ENCODE measurements at places on chromosomes 11 and 22.

GRCh38 chr22:25762147-25762546 is 20.2 kb downstream of the MYO18B start:
- DNase-seq, result no peak

DNA sequence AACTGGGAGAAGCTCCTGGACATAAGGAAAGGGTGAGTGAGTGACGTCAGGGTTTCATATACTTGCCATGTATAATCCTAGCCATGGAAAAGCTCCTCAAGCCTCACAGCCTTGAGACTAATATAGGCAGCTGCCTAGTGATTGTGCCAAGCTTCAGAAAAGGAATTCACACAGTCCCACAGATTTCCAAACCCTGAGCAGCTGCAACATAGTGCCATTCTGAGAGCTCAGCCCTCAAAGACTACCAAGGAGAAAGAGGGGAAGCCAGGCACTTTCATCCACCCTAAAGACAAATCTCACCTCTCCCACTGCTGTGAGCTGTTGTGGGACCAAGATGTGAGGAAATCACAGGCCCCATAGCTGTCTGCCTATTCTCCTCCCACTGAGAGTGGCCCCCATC is 707.9 kb upstream of the ANO5 start:
- DNase-seq, result no peak

DNA sequence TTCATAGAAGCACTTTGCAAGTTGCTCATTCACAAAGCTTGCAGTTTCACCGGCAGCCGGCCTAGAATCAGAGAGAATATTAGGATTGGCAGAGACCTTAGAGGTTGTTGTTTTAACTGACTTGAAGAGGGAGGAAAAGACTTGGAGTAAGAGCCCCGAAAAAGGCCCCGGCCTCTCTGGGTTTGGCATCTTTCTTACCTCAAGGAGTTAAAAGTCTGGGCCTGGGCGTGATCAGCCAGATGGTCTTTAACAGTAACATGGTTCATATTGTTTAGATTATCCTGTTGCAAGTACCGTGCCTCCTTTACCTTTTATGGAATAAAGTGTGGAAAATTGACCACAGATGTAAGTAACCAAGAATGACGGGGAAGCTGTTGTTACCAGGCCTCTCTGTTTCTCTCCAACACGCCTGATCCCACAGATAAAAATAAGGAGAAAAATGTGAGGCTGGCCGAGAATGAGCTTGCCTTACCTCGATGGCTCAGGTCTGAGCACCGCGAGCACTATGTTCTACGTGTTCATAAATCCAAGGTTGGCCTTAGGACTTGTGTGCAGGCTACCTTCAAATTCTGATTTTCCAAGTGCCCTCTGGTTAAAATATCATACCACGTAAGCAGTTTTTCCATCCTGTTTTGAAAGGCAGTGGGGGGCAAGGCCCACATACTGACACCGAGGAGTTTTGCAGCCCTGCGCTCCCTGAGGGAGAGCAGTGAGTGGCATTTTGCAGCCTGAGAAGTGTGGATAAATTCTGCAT is 56.4 kb downstream of the PARVA start:
- no peak for DNase-seq

GRCh38 chr11:75337195-75337654 is 14.2 kb downstream of the ARRB1 start:
- DNase-seq, result no peak

DNA sequence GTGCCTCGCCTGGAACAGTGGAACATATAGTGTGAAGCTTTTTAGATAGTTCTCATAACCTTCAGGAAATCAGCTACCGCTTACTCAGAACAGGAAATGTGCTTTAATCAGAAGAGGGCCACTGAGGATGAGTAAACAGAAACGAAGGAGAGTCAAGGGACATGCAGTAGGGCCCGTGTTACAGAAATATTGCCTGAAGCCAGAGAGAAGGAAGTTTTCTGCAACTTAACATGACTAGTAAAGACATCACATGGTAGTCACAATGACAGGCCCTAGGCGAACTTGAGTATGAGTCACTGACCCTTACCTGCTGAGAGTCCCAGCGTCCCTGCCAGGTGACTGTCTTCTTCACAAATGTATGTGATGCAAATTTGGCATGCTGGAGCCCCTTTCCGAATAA is 39.4 kb downstream of the CARD18 start:
- DNase-seq, result no peak

- DNase-seq, result no peak
Observed at GRCh38 chr22:44584256-44584902, 86.3 kb upstream of the RTL6 start.

GRCh38 chr11:86696451-86696850 is 24.0 kb upstream of the ME3 start:
- no peak for DNase-seq

- no peak for DNase-seq
Observed at GRCh38 chr11:11461473-11461872, 108.4 kb upstream of the CSNK2A3 start.

GRCh38 chr11:69220561-69221051 is 64.9 kb downstream of the SMIM38 start:
- DNase-seq, result no peak

DNA sequence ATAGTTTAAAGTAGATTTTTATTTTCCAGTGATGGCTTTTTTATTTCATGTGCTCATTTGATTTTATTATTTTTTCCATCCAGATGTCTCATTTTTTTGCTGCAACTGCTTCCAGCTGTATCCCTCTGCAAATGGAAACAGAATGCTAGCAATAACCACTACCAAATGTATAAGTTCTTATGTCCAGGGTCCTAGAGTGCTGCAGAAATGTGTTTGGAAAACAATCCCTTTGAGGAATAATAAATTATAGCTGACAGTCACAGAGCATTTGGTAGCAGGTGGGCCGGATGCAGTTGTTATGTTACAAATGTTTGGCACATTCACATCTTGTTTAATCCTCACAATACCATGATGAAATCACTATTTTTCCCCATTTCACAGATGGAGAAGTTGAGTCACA is 300.7 kb upstream of the PDGFD start:
- no peak for DNase-seq

DNA sequence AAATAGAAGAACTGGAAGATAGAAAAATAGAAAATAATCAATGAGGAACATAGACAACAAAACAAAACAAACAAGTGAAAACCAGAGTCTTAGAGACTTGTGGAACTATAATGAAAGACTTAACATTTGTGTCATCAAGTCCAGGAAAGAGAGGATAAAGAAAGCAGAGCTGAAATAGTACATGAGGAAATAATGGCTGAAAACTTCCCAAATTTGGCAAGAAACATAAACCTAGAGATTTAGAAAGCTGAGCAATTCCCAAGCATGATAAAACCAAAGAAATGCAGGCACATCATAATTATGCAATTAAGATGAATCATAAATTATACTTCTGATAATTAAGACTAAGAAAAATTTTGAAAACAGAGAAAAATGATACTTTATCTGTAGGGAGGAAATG is 614.5 kb downstream of the ETS1 start:
- DNase-seq, result no peak

GRCh38 chr22:34105461-34106062 is 185.3 kb upstream of the LARGE1 start:
- peak; percentile 31 for DNase-seq

DNA sequence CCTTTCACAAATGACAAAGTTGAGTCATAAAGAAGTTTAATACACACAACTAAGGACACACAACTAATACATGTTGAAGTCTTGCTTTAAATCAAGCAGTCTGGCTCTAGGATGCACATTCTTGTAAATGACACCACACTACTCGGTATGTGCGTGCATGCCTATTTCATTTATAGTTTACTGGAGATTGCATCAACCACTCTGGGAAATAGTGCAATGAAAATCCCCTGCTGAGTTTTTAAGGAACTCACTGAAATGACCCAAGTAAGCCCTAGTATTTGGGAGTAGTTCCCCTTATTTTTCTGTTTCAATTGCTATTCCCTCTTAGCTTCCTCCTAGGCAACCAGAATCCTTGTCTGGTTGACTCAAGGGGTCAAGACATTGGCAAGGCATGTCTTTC is 160.2 kb upstream of the LARGE1 start:
- no peak for DNase-seq

GRCh38 chr11:131838016-131838415 is 467.6 kb downstream of the NTM start:
- no peak for DNase-seq

- DNase-seq, result no peak
Observed at GRCh38 chr22:32217465-32217864, 12.6 kb upstream of the RFPL2 start.

GRCh38 chr11:26947904-26948639 is 45.8 kb upstream of the FIBIN start:
- no peak for DNase-seq

GRCh38 chr11:32164836-32165235 is 74.0 kb downstream of the RCN1 start:
- DNase-seq, result no peak

- DNase-seq, result no peak
Observed at GRCh38 chr22:19118329-19118880, 3.8 kb downstream of the DGCR2 start.

DNA sequence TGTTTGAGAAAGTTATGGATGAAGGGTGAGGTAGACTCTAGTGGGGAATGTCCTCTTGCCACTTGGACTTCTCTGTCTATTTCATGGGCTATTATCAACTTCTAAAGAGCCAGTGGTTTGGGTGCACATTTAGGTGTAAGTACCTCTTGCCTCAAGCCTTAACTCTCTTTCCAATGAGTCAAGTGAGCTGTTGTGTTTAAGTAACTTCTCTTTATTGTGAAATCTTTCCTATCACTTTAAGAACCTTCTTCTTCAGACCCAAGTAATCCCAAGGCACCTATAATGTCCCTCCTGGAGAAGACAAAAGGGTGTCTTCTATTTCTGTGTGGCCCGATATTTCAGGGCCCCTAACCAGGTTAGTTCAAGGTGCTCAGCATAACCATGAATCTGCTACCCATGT is 90.5 kb upstream of the VPREB1 start:
- DNase-seq, result no peak

DNA sequence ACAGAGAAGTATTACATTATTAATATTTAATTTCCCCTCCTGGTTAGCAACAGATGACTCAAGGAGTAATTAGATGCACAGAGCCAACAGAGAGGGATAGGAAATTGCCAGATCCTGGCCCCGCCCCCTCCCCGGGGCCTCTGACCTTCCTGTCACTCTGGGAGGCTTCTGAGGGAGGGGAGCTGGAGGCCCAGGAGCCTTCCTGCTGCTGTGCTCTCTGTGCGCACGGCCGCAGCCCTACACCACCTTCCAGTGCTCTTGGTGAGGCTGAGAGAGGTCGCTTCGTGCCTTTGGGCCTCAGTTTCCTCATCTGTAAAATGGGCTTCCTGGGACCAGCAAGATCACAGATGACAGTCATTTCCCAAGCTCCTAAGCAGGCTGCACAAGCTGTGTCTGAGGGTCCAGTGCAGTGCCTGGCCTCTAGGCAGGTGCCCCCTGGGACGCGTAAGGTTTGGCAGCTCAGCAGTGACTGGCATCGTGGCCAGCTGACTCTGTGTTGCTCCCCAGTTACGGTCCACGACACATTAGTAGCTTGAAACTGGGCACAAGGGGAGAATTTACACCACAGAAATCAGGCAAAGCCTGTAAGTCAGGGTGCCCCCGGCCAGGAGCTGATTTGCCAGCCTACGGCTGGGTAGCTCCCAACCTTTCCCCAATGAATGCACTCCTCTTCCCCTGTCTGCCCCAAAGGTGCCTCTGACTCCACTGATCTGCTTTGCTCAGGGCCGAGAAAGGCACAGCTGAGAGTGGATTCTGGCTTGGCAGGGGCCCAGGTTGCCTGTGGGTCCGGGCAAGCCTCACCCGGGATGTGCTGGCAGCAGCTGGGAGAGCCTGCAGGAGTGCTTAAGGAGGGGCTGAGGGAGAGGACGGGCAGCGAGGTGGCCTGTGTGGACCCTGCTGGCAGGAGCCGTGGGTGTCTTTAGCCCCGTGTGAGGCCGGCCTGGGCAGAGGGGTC is 2.3 kb downstream of the ADORA2A start:
- DNase-seq, result no peak

- DNase-seq, result peak; percentile 54
Observed at GRCh38 chr22:29716814-29717545, 2.8 kb upstream of the CABP7 start.

DNA sequence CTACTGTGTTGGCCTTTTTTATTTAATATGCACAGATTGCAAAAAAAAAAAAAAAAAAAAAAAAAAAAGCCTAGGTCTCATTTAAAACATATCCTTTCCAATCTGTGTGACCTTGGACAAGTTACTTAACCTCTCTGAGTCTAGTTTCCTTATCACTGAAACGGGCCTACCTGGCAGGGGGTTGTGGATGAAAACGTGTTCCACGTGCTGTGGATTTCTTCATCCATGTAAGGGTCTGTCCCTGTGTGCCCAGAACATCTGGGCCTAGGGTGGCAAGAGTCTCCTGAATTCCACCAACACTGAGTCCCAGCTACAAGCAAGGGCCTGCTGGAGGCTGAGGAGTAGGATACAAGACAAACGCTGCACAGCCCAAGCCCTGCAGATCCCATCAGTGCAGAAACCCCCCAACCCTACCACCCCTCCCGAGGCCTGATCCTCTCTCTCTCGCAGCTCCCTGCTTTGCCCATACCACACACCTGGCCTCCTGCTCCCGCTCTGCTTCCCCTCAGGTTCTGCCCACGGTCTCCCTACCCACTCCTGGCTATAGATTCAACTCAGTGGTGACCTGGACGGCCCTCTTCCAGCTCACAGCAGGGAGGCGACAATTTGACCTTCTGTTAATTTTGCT is 4.7 kb upstream of the GNAZ start:
- DNase-seq, result no peak

GRCh38 chr11:22461626-22462025 is 123.4 kb downstream of the SLC17A6 start:
- no peak for DNase-seq

- DNase-seq, result peak; percentile 40
Observed at GRCh38 chr22:46777609-46777970, 15.1 kb downstream of the TBC1D22A start.

DNA sequence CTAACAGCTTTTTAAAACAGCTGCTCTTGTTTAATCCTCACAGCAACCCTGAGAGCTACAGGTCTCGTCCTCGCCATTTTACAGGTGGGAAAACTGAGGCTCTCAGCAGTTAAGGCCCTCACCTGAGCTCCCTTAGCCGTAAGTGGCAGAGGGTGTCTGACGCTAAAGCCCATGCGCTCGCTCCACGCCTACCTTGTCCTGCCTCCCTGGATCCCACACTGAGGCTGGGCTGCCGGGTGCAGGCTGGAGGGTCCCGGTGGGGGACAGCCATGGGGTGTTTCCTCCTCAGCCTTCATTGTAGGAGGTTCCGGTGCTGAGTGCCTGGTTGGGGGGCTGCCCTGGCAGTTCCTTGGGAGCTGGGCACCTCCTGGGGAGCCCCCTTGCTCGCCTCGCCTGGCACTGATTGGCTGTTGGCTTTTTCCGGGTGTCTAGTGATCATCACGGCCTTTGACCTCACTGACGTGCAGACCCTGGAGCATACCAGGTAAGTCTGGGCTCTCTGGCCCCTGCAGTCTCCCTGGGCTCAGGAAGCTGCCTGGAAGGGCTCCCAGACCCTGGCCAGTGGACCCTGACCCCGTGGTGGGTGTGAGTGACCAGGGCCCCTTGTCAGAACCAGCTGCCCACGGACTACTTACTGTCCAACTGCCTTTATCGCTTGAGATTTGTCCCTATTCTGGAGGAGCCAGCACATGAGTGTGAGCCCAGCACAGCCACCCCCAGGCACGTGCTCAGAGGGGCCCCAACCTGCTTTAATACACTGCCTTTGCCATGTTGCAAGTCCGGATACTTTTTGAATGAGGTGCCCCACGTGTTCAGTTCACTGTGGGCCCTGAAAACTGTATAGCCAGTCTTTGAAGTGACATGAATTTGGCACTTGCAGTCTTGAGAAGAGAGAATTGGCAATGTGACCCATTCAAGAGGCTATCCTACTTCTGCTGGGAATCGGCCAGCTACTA is 12.6 kb downstream of the RAB36 start:
- no peak for DNase-seq
